Activated CD8-positive, alpha-beta memory T cell treated with anti-CD3 and anti-CD28 coated beads for 1 hour (primary cell): ENCODE measurements at places on chromosomes 5 and 9.

DNA sequence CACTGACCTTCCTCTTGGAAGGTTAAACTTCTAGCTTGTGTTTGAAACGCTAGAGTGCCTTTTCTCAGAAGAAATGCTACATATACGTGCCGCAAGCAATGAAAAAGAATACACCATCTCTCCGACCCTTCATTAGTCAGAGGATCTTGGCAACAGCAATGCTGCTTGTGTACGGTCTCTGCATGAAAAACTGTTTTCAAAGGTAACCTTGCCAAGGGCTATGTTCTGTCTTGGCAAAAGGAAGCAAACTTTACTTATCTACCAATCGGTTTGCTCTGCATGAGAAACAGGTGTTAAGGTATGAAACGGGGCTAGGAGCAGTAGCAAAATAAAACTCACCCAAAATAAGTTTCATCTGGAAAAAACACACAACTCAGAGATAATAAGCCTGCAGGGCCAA lies 297.8 kb downstream of the FBXL17 start:
- DNase-seq: no peak

DNA sequence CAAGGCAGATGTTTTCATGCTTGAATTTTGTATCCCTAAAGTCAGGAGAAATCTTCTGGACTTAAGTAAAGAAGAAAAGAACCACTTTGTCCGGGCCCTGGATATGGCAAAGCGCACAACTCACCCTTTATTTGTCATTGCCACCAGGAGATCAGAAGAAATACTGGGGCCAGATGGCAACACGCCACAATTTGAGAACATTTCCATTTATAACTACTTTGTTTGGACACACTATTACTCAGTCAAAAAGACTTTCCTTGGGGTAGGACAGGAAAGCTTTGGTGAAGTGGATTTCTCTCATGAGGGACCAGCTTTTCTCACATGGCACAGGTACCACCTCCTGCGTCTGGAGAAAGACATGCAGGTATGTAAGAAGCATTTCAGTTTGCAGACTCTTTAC lies 2.3 kb downstream of the TYRP1 start:
- DNase-seq: no peak

DNA sequence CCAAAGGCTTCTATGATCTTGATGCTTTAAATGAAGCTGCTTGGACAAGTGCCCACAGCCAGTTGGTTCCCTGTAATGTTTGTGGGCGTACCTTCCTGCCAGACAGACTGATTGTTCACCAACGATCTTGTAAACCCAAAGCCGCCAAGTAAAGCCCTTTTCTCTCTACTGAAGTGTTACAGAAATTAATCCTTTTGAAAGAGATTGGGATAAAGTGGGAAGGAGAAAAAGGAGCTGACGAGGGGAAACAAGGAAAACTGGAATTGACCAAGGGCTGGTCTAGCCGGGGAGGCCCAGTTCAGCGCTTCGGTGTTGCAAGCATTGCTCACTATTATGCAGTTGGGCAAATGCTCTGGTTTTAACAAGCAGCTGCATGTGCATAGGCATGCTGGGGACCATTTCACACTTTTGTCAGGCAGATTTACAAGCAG lies 53.2 kb downstream of the ZNF474 start:
- DNase-seq: no peak

DNA sequence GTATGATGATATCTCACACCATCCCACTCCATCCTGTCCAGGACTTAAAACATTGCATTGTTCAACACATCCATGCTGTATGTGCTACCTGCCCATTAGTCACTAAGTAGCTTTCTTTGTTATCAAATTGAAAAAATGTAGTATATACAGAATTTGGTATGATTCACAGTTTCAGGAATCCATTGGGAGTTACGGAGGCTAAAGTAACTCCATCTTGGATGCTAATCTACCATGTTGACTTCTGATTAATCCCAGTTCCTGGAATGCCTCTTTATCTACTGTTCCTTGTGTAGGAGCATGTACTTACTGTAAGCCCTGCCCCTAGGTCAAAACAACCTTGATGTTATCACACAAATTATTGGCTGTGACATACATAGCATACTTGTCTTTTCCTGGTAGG lies 38.9 kb upstream of the FOXB2 start:
- DNase-seq: no peak

GRCh38 chr5:121899346-121899745 lies 47.7 kb downstream of the FTMT start:
- DNase-seq: no peak

DNA sequence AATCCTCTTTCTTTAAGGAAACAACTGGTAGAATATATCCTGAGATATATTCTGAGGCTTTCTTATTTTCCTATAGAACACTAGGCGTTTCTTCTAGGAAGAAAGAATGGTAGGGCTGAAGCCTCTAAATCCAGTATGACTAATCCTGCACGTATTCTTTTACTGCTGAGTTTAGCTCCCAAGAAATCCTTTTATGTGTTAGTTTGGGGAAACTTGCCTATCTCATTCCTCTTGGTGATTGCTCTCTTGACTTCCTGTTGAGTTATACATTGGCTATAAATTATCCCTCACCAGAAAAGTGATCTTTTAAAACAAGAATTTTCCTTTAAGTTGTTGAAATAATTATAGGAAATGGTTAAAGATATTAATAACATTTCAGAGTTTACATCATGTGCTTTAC lies 422.9 kb downstream of the TMEM161B start:
- no peak for DNase-seq

- DNase-seq: no peak
Observed at GRCh38 chr5:58040846-58041245, 419.0 kb downstream of the PLK2 start.

- no peak for DNase-seq
Observed at GRCh38 chr9:28598408-28598807, 1025.1 kb upstream of the C9orf72 start.

GRCh38 chr9:99966001-99966400 lies 59.5 kb downstream of the STX17 start:
- no peak for DNase-seq

DNA sequence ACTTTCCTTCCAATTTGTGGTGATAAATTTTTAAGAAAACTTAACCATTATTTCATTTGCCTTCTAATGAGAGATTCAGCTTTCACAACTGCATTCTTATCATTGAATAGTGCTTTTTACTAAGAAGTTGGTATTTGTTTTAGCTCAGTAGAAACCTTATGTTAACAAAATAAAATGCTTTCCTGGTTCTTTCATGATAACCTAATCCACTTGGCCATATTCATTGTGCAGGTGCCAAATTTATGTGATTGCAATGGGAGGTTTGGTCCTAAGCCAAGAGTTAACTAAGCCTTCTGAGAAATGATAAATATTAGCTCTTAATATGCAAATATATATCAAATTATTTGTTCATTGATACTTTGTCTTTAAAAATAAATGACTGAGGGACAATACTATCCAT lies 141.1 kb upstream of the TLE4 start:
- DNase-seq: no peak

DNA sequence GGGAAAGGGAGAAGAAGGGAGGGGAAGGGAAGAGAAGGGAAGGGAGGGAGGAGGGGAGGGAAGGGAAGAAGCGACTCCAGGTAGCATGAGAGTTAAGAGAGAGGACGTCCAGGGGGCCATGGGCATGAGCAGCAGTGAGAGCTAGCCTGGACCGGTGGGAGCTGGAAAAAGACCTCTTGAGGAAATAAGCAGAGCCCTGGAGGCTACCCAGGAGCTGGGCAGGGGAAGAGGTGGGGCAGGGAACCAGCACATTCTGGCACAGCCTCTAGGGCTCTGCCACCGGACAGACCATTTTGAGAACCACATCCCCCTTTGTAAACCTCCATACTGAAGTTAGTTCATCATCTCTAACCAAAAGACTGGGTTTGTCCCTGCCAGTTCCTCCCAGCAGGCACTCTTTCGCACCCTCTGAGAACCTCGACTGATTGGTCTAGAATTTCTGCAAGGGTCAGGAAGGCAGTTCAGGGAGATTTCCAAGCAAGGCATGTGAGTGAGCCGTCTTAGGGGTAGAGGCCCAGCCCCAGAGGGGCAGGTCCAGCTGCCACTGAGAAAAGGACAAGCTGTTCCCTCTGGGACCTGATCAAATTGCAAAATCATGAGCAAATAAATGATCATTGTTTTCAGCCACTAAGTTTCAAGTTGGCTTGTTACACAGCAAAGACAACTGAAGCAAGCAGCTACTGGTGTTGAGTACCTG lies 11.6 kb downstream of the NAIF1 start:
- DNase-seq: no peak

DNA sequence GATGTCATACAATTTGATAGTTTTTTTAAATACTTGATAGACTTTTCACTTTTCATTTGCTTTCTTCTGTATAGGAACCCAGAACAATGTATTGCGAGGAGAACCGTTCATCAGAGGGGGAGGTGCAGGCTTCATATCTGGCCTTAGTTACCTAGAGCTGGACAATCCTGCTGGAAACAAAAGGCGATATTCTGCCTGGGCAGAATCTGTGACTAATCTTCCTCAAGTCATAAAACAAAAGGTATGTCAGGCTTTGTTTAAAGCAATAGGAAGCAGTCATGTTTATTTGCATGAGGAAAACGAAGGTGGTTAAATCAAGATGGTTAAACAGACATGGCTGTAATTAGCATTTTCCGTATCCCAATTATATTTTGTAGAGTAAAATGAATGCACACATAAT lies 46.0 kb downstream of the C7 start:
- no peak for DNase-seq

GRCh38 chr9:14653511-14653910 lies 39.7 kb downstream of the ZDHHC21 start:
- no peak for DNase-seq

GRCh38 chr5:98474216-98474615 lies 299.2 kb upstream of the RGMB start:
- no peak for DNase-seq

DNA sequence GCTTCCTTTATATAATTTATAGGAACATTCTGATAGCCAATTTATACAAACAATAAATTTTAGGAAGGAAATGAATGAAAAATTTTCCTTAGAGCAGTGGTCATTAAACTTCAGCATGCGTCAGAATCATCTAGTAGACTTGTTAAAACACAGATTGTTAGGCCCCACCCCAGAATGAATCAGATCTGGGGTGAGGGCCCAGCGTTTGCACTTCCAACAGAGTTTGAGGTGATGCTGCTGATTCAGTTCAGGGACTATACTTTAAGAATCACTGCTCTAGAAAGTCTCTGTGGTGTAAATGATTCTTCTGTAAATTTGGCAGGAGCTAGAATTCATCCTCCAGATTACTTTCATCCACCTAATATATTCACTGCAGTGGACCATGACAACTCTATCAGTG lies 80.4 kb downstream of the SLC12A2 start:
- DNase-seq: no peak

- no peak for DNase-seq
Observed at GRCh38 chr9:125430161-125431011, 168.8 kb downstream of the GAPVD1 start.

DNA sequence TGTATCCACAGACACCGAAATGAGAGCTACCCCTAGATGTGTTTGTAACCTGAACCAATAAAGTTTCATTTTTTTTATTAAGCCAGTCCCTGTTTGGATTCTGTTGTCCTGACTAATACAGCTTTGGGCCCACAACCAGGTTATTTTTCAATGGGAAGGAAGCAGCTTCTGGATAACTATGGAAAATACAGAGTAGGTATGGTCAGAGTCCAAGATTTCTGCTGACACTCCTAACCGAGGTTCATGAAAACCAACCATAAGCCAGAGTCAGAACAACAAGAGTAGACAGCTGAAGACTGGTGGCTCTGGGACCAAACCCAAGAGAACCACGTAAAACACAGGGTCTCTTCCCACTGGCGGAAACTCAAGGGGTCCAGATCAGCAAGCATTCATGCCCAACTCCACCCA lies 10.8 kb downstream of the KLF9 start:
- DNase-seq: no peak

GRCh38 chr5:68252673-68253623 lies 37.4 kb downstream of the PIK3R1 start:
- DNase-seq: no peak

- DNase-seq: no peak
Observed at GRCh38 chr5:167898361-167899042, 392.9 kb upstream of the WWC1 start.

DNA sequence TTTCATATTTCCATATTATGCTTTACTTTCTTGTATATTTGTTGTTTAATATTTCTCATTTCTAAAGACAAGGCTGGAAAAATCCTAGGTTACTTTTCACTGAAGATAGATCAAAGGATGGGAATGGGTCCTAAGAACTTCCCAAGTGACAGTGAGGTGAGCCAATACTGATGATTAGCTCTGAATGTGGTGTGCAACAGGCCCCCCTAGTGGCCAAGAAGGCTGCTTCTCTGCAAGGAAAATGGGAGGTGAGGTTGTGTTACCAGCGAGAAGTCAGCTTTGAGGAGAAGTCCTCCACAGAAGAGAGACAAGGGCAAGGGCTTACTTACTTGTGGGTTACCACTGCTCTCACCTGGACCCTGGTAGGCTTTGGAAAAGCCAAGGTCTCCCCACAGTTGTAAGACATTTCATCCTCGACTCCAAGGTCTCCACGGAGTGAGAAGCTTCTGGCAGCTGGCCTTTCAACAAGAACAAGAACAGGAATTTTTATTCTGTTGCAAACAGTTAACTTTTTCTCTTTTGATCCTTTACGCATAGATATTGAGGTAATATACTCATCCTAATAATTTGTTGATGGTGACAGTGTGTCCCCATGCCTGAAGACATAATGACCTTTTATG lies 69.9 kb downstream of the MAMDC2 start:
- DNase-seq: no peak
